NCI-H446 (cell line): ENCODE measurements at places on chromosomes 4 and X.

- DNase-seq, result no peak
Measured at GRCh38 chr4:86999136-86999643, 64.4 kb downstream of the AFF1 start.

DNA sequence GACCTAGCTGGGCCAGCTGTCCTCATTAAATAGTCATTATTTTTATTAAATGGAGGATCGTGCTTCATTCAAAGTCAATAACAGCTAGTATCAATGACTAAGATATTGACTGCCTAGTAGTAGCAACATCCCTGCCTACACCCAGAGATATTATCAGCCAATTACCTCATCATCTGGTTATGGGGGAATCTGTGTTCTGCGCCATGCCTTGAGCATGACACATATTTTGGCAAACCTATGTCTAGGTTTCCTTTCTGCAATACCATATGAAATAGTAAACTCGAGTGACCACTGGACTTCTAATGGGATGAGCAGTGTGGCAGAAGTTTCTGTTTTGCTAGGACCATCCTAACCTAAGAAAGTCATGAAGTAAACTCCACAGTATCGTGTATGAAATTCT lies 50.0 kb upstream of the AADAT start:
- DNase-seq, result no peak

DNA sequence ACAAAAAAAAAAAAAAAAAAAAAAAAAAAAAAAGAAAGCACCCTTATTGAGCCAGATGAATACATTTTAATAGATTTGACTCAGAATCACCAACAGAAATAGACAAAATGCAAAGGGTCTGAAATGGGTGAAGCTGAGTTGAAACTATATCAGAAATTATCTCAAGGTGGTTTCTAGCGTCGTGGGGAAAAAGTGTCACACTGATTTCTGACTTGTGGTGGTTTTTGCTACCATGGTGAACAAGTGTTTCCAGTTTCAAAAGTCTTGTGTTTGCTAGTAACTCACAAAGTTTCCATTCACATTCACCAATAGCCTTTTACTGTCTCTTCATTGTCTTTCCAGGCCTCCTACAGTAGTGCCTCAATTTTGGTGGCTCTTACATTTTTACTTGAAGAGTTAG lies 135.5 kb downstream of the ARHGAP24 start:
- no peak for DNase-seq

DNA sequence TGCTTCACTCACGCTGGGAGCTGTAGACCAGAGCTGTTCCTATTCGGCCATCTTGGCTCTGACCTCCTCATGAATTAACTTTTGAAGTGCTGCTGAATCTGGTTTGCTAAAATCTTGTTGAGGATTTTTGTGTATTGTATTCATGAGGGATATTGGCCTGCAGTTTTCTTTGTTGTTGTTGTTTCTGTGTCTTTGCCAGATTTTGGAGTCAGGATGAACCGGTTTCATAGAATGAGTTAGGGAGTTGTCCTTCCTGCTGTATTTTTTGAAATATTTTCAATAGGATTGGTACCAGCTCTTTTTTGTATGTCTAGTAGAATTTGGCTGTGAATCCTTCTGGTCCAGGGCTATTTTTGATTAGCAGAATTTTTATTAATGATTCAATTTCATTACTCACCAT lies 138.1 kb downstream of the NPFFR2 start:
- no peak for DNase-seq

DNA sequence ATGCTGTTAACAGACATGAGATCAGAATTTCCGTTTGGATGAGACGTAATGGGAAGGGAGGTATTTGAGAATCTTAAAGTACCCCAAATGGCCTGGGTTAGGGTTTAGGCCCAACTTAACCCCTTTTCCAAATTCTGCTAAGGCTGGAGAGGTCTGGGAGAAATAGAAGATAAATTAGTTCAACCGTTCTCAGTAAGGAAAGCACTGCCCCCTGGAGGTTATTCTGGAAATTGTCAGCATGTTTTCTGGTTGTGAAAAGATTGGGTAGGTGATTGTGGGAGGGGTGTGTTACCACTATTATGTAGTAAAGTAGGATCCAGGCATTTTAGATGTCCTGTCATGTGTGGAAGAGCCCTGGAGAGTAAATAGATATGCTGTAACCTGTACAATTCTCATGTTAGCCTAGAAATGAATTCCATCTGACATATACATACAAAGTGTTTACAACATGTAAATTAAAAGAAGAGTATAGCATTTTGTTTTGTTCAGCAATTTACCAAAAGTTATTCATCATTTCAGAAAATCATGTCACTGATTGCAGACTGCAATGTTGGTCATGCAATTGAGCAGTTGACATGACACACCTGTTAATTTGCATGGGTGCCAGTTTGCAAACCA lies 26.8 kb upstream of the GRXCR1 start:
- DNase-seq, result peak; percentile 15

GRCh38 chrX:20418379-20419150 lies 151.9 kb upstream of the RPS6KA3 start:
- DNase-seq, result no peak

DNA sequence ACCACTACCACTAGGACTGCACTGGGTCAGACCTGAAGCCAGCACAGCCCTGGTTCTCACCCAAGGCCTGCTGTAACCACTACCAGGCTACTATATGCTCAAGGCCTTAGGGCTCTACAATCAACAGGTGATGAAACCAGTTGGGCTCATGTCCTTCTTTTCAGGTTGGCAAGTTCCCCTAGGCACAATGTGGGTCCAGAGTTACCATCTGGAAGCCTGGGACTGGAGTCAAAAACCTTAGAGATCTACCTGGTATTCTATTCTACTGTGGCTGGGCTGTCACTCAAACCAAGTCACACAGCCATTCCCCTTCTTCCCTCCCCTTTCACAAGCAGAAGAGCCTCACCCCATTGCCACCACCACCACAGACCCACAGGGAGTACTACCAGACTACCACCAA lies 175.6 kb downstream of the RELL1 start:
- DNase-seq, result no peak

GRCh38 chr4:113825272-113825671 lies 63.7 kb upstream of the CAMK2D start:
- no peak for DNase-seq

DNA sequence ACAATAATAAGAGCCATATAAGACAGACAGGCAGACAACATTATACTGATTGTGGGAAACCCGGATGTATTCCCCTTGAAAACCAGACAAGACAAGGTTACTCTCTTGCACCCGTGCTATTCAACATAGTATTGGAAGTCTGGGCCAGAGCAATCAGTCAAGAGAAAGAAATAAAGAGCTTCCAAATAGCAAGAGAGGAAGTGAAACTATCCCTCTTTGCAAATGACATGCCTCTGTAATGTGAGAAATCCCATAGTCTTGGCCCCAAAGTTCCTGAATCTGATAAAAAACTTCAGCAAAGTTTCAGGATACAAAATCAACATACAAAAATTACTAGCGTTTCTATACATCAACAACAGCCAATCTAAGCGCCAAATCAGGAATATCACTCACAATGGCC lies 102.1 kb downstream of the DCAF12L2 start:
- DNase-seq, result no peak

GRCh38 chr4:26937139-26937538 lies 76.5 kb downstream of the STIM2 start:
- no peak for DNase-seq

- DNase-seq, result peak; percentile 36
Measured at GRCh38 chr4:74886484-74886883, 46.4 kb upstream of the PARM1 start.

GRCh38 chr4:17605236-17605635 lies 9.2 kb upstream of the MED28 start:
- DNase-seq, result peak; percentile 0

DNA sequence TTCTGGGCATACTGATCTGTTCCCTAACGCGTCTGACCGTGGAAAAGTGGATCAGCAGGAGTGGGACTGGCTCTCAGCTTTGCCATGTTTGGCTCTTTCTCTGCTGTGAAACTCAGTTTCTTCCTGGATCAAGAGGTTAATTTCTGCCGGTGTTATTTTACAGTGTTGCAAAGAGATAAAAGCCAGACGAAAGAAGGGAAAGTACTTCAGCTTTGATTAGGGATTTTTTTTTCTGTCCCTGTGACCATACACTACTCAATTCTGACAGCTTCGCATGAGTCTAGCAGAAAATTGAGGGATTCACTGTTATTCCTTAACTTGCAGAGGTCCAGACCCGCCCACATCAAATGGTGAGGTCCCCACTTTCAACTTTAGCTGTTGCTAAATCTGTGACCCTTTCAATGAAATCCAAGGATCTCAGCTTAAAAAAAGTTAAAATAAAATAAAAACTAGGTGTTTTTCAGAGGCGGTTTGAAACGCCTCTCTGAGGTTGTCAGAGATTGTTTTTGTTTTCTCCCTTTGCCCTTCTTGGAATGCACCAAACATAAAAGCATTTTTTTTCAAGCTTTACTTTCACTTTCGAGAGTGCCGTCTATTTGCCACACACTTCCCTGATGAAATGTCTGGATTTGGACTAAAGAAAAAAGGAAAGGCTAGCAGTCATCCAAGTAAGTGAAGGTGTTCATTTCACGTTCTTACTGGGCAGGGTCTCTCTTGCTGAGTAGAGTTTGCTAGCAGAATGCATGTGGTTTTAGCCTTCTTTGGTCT lies at the start of gene TLR3:
Gene TLR3, plus strand, starts transcription at position 576 of the 768 bp plus-strand sequence. CDS start 7,464 bp downstream, outside the sequence.
- no peak for DNase-seq

DNA sequence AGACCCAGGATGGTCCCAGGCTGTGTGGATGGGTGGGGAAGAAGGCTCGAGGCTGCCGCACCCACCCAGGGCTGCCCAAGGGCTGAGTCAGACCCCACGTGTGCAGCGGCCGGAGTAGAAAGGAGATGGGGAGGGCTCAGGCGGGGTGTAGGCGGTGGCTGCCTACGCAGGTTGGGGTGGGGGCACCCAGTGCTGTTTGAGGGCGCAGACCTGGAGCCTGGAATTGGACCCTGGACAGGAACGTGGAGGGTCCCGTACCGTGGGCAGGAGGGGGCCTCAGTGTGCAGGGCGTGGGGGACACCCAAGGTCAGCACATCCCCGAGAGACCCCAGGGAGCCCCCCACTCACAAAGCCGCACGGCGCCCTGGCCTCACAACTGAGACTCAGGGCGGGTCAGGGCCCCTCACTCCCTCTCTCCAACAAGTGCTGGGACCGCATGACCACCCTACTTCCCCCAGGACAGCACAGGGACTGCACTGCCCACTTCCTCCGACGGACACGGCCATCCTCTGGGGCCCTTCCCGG lies 79.9 kb downstream of the FAM53A start:
- DNase-seq, result no peak

- DNase-seq, result no peak
Measured at GRCh38 chr4:1018147-1019020, 7.0 kb downstream of the FGFRL1 start.

GRCh38 chrX:8377041-8377440 lies 87.6 kb upstream of the VCX3B start:
- no peak for DNase-seq

DNA sequence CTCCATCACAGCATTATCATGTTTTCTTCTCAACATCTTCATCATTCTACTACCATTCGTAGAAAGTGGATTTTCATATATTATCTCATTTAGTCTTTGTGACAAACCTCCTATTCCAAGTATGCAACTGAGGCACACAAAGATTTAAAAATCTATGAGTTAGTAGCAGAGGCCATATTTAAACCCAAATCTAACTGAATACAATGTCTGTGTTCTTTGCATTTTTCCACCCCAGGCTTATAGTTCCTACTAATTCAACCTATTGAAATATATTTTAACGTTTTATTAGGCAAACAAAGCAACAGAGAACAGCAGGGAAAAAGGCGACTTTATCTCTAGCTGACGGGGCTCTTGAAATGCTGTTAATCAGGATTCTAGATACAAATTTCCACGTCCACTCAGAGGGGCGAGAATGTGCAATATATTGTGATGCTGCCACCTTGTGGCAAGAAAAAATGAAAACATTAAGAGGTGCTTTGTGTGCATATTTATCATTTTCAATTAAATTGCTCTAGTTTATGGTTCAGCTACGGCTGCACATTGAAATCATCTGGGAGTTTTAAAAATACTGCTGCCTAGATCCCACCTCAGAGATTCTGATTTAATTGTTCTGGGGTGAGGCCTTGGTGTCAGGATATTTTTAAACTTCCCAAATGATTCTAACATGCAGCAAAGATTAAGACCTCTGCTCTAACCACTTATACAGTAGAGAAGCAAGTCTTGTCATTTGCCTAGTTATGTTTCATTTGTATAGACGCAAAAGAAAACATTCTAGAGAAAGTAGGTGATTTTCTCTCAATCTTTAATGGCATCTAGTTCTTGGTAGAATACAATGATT lies 315.9 kb downstream of the MAPK10 start:
- peak; percentile 61 for DNase-seq

- DNase-seq, result no peak
Measured at GRCh38 chr4:37728064-37728463, 41.9 kb upstream of the RELL1 start.

- no peak for DNase-seq
Measured at GRCh38 chrX:135944486-135944885, 29.3 kb downstream of the MMGT1 start.

GRCh38 chrX:84710611-84711010 lies 208.4 kb upstream of the HDX start:
- DNase-seq, result no peak
